ENCODE measurements at places on chromosomes 7 and 10.

- DNase-seq: no peak
- no peak overlapping the region for H3K4me3 ChIP-seq
- no peaks in the 10 kb centered on the region for H3K27me3 ChIP-seq
- no peaks in the 10 kb centered on the region for H3K4me1 ChIP-seq
- no peak overlapping the region for H3K27ac ChIP-seq
These were observed 28.4 kb downstream of the DAGLB start for GRCh38 chr7:6419310-6419773.

- no peak for DNase-seq
- no peak overlapping the region for H3K4me3 ChIP-seq
- no peaks in the 10 kb centered on the region for H3K4me1 ChIP-seq
These were observed 504.3 kb upstream of the NRP1 start for GRCh38 chr10:33838731-33839130.

GRCh38 chr7:141693082-141693481, 8.9 kb downstream of the DENND11 start:
- H3K4me1 ChIP-seq: no peaks in the 10 kb centered on the region
- H3K36me3 ChIP-seq: no peaks in the 10 kb centered on the region
- DNase-seq: no peak
- no peaks in the 10 kb centered on the region for H3K27me3 ChIP-seq
- no peak overlapping the region for H3K4me3 ChIP-seq

- no peak for DNase-seq
- no peaks in the 10 kb centered on the region for H3K4me1 ChIP-seq
- no peaks in the 10 kb centered on the region for H3K36me3 ChIP-seq
- H3K27me3 ChIP-seq: no peaks in the 10 kb centered on the region
- H3K27ac ChIP-seq: no peak overlapping the region
- no peak overlapping the region for H3K4me3 ChIP-seq
These were observed 637.2 kb downstream of the POM121L12 start for GRCh38 chr7:53672681-53673080.

- H3K27me3 ChIP-seq: peaks cover 12% of the 10 kb centered on the region
- no peak overlapping the region for H3K27ac ChIP-seq
- H3K4me3 ChIP-seq: no peak overlapping the region
- H3K36me3 ChIP-seq: no peaks in the 10 kb centered on the region
- no peak for DNase-seq
These were observed 1.2 kb downstream of the KCNMA1 start for GRCh38 chr10:77636282-77636966.

- no peaks in the 10 kb centered on the region for H3K36me3 ChIP-seq
- no peak overlapping the region for H3K4me3 ChIP-seq
- no peak for DNase-seq
- H3K4me1 ChIP-seq: no peaks in the 10 kb centered on the region
These were observed 411.8 kb downstream of the SDK1 start for GRCh38 chr7:3712841-3713240.

- H3K4me3 ChIP-seq: no peak overlapping the region
- no peak for DNase-seq
- H3K27me3 ChIP-seq: no peaks in the 10 kb centered on the region
- H3K36me3 ChIP-seq: no peaks in the 10 kb centered on the region
- H3K27ac ChIP-seq: no peak overlapping the region
These were observed 267.2 kb downstream of the GLRX3 start for GRCh38 chr10:130403153-130404075.

DNA sequence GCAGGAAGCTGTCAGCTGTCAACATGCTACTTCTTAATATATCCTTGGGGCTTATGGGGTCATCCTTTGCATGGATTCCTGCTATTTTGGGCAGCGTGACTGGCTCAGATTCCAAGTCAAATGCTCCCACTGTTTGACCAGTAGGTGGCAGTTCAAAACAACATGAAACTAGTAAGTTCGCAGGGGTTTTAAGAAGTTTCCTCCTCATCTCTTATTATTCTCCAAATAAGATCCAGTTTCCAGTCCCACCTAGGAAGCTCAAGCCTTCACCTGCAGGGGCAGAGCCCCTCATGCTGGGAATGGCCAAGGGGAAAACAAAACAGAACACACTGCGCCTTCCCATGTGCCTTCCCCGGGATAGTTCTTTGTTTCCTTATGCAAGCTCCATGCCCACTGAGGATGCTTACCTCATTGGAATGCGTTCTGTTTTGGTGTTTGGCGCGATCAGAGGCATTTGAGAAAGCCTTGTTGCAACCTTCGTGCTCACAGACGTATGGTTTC, 259.8 kb downstream of the GLI3 start:
- no peak overlapping the region for H3K4me3 ChIP-seq
- no peak for DNase-seq
- H3K36me3 ChIP-seq: no peaks in the 10 kb centered on the region
- H3K27me3 ChIP-seq: no peaks in the 10 kb centered on the region
- no peak overlapping the region for H3K27ac ChIP-seq
- H3K4me1 ChIP-seq: no peaks in the 10 kb centered on the region

DNA sequence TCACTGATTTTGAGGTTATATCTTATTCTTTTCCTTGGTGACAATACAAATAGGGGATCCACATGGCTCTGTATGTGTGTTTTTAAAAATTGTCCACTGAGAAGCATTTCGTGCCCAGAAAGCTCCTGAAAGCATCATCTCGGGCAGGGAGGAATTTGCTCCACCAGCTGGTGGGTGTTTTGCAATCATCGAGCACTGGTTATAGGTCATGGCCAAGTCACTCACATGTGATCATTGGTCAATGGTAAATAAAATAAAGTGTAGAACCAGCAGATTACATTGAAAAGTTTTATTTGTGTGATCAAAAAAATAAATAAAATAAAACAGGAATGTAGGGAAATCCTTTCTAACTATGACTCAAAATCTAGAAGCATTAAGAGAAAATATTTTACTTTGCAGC, 23.0 kb upstream of the SNX13 start:
- no peak for DNase-seq
- no peaks in the 10 kb centered on the region for H3K36me3 ChIP-seq
- no peaks in the 10 kb centered on the region for H3K27me3 ChIP-seq
- no peak overlapping the region for H3K27ac ChIP-seq
- H3K4me1 ChIP-seq: no peaks in the 10 kb centered on the region

- DNase-seq: no peak
- peaks cover 90% of the 10 kb centered on the region for H3K36me3 ChIP-seq
- peaks cover 11% of the 10 kb centered on the region for H3K4me1 ChIP-seq
- no peak overlapping the region for H3K27ac ChIP-seq
- H3K27me3 ChIP-seq: no peaks in the 10 kb centered on the region
- no peak overlapping the region for H3K4me3 ChIP-seq
These were observed 8.4 kb downstream of the TBRG4 start for GRCh38 chr7:45102785-45103712.

GRCh38 chr10:33483816-33484190, 149.3 kb upstream of the NRP1 start:
- H3K4me3 ChIP-seq: no peak overlapping the region
- DNase-seq: no peak
- no peak overlapping the region for H3K27ac ChIP-seq
- H3K36me3 ChIP-seq: no peaks in the 10 kb centered on the region
- H3K4me1 ChIP-seq: no peaks in the 10 kb centered on the region

DNA sequence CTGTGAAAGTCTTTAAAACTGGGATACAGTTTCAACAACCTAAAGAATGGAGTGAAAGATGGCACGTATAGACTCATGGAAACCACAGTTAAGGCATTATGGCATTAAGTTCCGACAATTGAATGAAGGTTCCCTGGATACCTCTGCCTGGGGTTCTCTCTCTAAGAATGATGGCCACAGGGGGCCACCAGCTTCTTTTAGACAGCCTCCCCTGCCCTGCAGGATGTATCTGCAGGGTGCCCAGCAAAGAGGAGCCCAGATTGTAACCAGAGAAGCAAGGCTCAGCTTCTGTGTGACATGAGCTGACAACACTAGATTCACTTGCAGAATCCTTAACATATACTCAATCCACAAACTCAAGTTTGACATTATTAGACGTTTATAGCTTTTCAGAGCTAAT, 645.4 kb downstream of the PARD3 start:
- H3K36me3 ChIP-seq: no peaks in the 10 kb centered on the region
- no peak for DNase-seq
- H3K27ac ChIP-seq: no peak overlapping the region
- no peaks in the 10 kb centered on the region for H3K27me3 ChIP-seq
- H3K4me1 ChIP-seq: no peaks in the 10 kb centered on the region

DNA sequence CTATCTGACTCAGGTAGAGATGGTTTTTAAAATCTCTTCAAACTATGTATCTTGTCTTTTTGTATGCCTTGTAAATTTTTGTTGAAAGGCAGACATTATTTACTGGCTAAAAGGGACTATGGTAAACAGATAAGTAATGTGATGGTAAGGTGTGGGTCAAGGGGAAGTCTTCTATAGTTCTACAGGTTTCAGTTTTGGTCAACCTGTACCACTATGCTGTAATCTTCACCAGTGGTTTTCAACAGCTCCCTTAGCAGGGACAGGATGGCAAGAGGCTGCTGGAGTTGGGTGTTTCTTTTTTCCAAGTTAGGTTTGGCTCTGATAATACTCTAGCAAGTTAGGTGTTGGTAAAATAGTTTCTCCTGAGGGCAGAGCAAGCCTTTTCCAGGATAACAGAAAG, 32.7 kb upstream of the FZD8 start:
- no peak for DNase-seq
- no peaks in the 10 kb centered on the region for H3K27me3 ChIP-seq
- H3K4me1 ChIP-seq: no peaks in the 10 kb centered on the region

DNA sequence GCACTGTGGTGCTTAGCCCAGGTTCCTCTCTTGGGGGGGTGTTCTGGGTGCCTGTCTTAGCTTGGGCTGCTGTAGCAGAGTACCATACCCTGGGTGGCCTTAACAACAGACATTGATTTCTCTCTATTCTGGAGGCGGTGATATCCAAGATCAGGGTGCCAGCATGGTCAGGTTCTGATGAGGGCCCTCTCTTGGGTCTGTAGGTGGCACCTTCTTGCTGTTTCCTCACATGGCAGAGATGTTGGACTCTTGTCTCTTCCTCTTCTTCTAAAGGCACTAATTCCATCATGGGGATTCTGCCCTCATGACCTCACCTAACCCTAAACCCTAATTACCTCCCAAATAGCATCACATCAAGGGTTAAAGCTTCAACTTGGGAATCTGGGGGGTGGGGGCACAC, 19.9 kb upstream of the CRHR2 start:
- no peak overlapping the region for H3K27ac ChIP-seq
- DNase-seq: no peak
- no peaks in the 10 kb centered on the region for H3K27me3 ChIP-seq
- no peak overlapping the region for H3K4me3 ChIP-seq
- no peaks in the 10 kb centered on the region for H3K4me1 ChIP-seq
- H3K36me3 ChIP-seq: no peaks in the 10 kb centered on the region

- no peaks in the 10 kb centered on the region for H3K27me3 ChIP-seq
- H3K4me3 ChIP-seq: no peak overlapping the region
- peaks cover 16% of the 10 kb centered on the region for H3K36me3 ChIP-seq
These were observed 85.4 kb upstream of the GSDME start for GRCh38 chr7:24842449-24843241.

- no peaks in the 10 kb centered on the region for H3K27me3 ChIP-seq
- no peak overlapping the region for H3K4me3 ChIP-seq
- no peak for DNase-seq
- no peaks in the 10 kb centered on the region for H3K36me3 ChIP-seq
These were observed 1.4 kb upstream of the SVIL start for GRCh38 chr10:29636178-29636577.

DNA sequence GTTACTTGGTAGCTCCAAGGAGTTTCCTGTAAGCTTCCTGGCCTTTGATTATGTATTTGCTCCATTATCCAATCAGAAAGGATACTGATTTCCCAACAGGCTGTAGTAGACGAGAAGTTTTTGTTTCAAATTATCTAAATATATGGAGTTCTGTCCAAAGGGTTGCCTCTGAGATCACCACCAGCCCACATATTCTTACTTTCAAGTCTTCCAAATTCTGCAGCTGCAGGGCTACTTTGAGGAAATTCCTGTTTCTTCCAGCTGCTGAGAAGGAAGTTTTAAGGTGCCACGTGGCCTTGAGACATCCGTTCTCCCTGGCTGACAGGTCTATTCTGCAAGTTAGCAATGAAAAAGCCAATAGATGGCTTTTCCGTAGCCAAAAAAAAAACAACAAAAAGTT, 286.0 kb downstream of the TWIST1 start:
- DNase-seq: no peak
- no peak overlapping the region for H3K27ac ChIP-seq
- no peak overlapping the region for H3K4me3 ChIP-seq
- no peaks in the 10 kb centered on the region for H3K4me1 ChIP-seq
- H3K27me3 ChIP-seq: no peaks in the 10 kb centered on the region

DNA sequence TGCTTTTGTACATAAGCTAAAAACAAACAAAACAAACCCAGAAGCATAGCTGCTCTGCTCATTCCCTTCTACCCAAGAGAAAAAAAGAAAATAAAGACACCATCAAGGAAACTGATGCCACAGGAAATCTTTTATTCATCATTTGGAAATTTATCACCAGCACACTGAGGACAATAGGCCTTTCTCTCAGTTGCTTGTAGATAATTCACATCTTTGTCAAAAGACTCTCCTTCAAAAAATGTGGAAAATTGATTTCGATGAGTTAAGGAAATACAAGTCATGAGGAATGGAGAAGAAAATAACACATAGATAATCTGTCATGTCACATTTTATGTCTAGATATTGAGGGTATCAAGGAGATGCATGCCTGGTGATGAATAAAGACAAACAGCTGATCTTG, 53.5 kb downstream of the ZNF37A start:
- H3K4me3 ChIP-seq: no peak overlapping the region
- H3K4me1 ChIP-seq: no peaks in the 10 kb centered on the region
- no peak overlapping the region for H3K27ac ChIP-seq
- no peak for DNase-seq
- no peaks in the 10 kb centered on the region for H3K27me3 ChIP-seq
- no peaks in the 10 kb centered on the region for H3K36me3 ChIP-seq

DNA sequence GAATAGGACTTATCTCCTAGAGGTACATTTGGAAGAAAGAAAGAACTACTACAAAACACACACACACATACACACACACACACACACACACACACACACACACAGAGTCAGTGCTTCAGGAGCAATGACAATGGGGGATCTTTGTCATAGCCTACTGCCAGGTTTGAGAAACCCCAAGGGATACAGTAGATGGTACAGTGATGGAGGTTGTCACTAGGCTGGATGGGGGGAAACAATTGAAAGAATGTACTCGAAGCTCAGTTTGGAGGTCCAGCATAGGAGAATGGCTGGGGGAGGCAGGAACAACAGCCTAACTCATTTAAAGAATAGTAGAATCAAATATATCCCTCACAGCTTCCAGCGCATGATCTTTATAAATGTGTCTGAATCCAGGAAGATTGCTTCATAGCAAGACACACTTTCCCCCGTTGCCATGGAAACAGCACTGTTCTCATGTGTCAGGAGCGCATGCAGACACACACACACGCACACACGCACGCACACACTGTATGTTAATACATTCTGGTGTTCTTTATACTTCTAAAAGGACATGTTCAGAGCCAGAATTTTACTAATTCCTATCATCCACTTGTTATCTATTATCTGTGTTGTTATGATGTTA, 32.6 kb upstream of the ZNRF2 start:
- no peaks in the 10 kb centered on the region for H3K36me3 ChIP-seq
- H3K4me1 ChIP-seq: no peaks in the 10 kb centered on the region
- no peaks in the 10 kb centered on the region for H3K27me3 ChIP-seq
- H3K27ac ChIP-seq: no peak overlapping the region
- DNase-seq: no peak
- no peak overlapping the region for H3K4me3 ChIP-seq
